Natural killer cell treated with Interleukin-12 subunit alpha and Interleukin-12 subunit beta and Interleukin-15 and Interleukin-18, amount 100 ng/mL, for 72 hours (primary cell): ENCODE measurements at places on chromosomes 6 and 20.
A peak's percentile ranks its signal among the peaks of the same experiment; 100 is the strongest.

DNA sequence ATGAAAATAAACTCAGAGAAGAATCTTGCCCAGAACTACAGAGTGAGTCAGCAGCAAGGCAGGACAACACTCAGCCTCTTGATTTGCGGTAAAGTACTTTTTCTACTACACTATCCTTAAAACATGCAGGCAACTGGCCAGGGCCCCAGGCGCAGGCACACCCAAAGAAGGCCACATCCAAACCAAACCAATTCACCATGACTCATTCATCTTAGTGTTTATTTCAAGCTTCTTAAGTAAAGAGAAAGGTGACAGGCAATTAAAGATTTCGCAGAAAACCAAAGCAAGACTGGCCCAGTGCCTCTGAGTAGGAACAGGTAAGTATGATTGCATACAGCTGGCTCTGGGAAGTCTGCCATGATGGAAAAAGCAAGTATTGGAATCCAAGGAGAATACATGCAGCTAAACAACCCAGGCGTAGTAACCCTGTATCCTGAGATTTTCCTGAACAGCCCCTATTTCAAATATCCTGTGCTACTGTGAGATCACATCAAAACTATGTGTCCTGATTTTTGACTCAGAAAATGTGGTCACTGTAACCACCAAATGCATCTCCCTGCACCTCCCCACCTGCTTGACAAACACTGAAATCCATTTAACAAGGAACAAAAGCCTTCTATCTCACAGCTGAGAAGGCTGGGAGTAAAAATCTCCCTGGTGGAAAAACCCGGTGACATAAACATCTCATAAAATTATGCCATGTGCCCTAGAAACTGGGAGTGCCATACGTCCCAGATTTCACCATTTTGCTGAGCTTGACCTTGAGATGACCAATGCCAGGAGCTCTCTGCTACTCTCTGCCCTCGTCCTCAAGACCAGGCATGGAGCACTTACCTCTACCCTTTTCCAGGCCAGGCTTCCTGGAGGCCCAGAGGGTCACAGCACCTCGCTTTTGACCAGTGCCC, 12.4 kb downstream of the WFDC3 start:
- no peak overlapping the region for H3K4me3 ChIP-seq
- peaks cover 7% of the 10 kb centered on the region for H3K27me3 ChIP-seq
- DNase-seq = no peak
- no peak overlapping the region for H3K27ac ChIP-seq
- H3K4me1 ChIP-seq = peaks cover 2% of the 10 kb centered on the region

DNA sequence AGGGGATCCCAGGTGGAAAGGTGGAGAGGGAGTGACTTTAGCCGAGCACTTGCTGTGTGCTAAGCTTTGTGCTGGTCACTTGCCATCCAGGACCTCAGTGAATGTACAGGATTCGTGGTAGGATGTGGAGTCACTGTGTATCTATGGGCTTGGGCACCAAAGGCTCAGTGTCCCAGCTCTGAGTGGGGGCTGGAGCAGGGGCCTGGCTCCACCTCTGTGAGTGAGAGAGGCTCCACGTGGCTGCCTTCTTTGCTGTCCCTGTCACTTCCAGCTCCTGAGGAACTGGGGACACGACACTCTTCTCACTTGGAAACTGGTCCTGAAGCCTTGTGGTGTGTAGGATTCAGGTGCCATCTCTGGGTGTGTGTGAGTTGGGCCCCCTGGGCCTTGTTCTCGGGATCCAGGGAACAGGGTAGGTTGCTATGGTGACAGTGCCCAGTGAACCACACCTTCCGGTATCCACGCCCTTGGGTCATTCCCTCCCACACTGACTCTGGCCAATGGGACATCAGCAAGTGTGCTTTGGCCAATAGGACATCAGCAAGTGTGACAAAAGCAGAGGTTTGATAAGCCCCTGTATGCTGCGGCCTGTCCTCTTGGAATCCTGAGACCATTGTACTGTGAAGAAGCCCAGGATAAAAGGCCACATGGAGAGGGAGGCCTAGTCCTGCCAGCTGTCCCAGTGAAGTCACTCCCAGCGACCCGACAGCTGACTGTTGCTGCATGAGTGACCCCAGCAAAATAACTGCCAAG, 87.7 kb downstream of the CDH22 start:
- H3K4me3 ChIP-seq = no peak overlapping the region
- H3K36me3 ChIP-seq = no peaks in the 10 kb centered on the region
- H3K27me3 ChIP-seq = peaks cover 21% of the 10 kb centered on the region
- no peak overlapping the region for H3K27ac ChIP-seq
- H3K4me1 ChIP-seq = no peaks in the 10 kb centered on the region
- DNase-seq = no peak

DNA sequence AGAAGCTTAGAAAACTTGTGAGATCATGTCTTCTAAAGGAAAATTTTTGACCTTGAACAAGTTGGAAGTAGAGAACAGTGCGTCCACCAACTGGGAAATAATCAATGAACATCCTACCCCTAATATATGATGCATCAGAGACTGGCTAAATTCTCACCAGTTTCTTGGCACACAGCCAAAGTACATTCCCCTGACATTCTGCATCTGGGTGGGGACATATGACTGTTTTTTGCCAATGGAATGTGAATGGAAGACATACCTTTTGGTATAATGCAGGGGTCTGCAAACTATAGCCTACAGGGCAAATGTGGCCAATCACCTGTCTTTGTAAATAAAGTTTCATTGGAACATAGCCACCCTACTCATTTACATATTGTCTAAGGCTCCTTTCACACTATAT, 84.7 kb downstream of the HAO1 start:
- no peak overlapping the region for H3K27ac ChIP-seq
- no peaks in the 10 kb centered on the region for H3K4me1 ChIP-seq
- no peak overlapping the region for H3K4me3 ChIP-seq
- DNase-seq = no peak

DNA sequence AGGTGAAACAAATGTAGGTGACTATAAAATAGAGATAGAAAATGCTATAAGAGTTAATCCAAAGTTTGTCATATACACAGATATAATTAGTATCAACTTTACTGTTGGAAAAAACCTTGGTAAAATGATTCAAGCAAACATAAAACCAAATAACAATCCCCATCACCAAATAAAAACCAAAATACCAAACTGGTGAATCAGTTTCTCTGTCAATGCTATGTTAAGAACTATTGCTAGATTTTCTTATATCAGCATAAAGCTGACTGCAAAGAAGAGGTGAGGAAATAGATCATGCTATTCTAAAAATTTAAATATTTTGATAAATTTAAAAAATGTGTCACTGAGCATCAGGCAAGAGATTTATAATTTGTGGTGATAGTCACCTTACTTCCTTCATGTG, 658.4 kb downstream of the PHF3 start:
- H3K27ac ChIP-seq = no peak overlapping the region
- H3K4me3 ChIP-seq = no peak overlapping the region
- DNase-seq = no peak
- H3K36me3 ChIP-seq = peaks cover 5% of the 10 kb centered on the region

- no peak for DNase-seq
- no peak overlapping the region for H3K4me3 ChIP-seq
- H3K27ac ChIP-seq = no peak overlapping the region
These were observed 240.9 kb downstream of the LRFN2 start for GRCh38 chr6:40346246-40346645.

DNA sequence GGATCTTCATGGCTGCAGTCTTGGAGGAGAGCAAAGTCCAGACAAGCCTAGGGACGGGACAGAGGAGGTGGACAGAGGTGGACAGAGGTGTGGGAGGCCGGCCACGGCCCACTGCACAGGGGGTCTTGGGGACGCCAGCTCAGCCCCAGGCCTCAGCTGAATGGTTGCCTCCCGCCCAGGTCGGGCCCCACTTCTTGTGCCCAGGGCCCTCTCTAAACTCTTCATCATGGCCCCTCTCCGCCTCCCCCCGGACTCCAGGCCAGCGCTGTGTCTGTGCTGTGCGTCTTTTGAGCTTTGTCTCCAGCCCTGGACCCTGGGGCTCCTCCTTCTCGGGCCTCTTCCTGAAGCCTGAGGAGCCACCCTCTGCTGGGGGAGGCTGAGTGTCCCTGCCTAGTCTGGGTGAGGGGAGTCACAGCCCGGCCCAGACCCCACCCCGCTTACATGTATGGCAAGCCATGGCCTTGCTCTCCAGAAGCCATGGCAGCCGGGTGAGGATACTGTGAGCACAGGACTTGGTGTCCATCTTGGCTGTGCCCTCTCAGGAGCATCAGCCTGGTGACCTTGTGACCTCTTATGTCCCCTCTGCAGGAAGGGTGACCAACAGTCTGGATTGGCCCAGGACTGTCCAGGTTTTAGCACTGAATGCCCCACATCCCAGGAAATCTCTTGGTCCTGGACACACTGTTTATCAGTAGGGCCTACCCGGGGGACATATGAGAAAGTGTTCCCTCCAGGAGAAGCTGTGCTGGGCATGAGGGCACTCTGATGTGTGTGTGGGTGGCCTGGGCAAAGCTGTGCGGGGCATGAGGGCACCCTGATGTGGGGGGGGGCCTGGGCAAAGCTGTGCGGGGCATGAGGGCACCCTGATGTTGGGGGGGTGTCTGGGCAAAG, 9.4 kb upstream of the NPBWR2 start:
- no peak overlapping the region for H3K4me3 ChIP-seq
- no peaks in the 10 kb centered on the region for H3K36me3 ChIP-seq
- H3K4me1 ChIP-seq = peaks cover 4% of the 10 kb centered on the region
- no peaks in the 10 kb centered on the region for H3K27me3 ChIP-seq
- peak; percentile 55 for DNase-seq
